ENCODE measurements at places on chromosomes 3 and 15.

DNA sequence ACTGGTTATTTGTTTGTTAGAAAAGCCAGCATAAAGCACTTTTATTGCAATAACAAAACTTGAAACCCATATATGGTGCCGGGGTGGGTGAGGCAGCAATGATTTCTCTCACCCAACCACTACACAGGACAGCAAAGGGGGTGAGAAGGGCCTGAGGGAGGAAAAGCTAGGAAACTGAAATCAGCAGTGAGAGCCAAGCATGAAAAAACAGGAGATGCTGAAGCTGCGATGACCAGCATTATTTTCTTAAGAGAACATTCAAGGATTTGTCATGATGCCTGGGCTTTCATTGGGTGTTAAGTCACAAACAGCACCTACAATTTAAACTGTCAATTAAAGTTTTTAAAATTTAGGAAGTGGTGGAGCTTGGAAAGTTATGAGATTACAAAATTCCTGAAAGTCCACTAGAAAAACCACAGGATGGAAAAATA lies 11.9 kb upstream of the TM4SF4 start:
- no peak for DNase-seq

DNA sequence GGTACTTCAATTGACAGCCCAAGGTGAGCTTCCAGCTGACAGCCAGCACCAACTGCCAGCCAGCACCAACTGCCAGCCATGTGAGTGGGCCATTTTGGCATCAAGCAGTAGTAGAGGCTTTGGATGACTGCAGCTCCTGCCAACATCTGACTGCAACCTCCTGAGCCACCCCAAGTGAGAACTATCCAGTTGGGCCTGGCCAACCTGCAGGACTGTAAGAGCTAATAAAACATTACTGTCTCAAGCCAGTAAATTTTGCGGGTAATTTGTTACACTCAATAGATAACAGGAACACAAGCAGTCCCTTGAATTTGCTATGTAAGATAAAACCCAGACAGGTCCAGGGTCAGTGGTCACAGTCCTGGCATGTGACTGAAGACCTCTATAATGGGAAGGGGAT lies 29.7 kb downstream of the EPHB1 start:
- no peak for DNase-seq

GRCh38 chr3:160376681-160377080 lies 22.3 kb downstream of the IFT80 start:
- no peak for DNase-seq

- no peak for DNase-seq
Measured at GRCh38 chr3:55923626-55924025, 436.5 kb upstream of the WNT5A start.

DNA sequence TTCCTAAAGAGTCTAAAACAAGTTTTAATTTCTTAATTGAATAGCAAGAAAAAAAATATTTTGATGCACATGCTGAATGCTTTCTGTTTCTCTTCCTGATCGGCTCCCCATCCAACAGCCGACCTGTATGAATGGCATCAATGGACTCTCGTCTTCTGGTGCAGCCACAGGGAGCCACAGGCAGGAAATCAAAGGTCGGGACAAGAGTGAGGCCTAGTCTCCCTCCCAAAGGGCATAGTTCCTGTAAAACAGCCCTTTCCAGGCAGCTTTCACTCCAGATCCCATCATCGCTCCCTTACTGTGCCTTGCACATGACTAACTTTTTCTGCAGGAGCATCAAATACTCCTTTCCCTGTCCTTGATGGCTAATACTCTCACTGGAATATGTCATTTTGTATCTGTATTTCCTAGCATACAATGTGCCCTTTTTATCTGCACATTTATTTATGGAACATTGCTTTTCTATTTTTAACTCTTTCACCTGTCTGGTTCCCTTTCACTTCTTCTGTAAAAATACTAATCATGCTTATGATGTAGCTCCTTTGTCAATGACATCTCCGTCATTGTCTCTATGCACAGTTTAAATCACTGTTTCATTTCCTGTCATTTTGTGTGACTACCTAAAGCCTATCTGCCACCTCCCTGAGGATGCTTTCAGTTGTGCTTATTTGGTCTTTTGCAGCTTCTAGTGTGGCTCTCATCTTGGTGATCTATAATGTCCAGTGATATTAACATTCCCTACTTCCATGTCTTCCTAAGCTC lies 326.2 kb downstream of the CTNNB1 start:
- DNase-seq = no peak

DNA sequence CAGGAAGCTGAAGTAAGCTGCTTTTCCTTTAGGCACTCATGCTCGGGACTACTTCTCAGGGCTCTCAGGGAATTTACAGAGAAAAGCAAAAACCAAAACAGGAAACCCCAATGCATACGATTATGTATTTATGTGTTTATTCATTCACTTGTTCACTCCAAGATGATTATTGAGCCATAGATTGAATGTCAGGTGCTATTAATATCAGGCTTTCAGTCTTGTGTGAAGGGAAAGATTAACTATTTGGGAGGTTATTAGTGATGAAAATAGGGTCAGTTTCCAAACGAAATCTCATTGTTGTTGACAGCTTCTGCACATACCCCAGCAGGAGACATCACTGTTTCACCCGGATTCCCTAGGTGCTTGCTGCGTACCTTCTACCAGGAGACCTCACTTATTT lies 135.8 kb downstream of the NEK11 start:
- no peak for DNase-seq

GRCh38 chr3:107258300-107258699 lies 118.9 kb upstream of the CCDC54 start:
- no peak for DNase-seq

DNA sequence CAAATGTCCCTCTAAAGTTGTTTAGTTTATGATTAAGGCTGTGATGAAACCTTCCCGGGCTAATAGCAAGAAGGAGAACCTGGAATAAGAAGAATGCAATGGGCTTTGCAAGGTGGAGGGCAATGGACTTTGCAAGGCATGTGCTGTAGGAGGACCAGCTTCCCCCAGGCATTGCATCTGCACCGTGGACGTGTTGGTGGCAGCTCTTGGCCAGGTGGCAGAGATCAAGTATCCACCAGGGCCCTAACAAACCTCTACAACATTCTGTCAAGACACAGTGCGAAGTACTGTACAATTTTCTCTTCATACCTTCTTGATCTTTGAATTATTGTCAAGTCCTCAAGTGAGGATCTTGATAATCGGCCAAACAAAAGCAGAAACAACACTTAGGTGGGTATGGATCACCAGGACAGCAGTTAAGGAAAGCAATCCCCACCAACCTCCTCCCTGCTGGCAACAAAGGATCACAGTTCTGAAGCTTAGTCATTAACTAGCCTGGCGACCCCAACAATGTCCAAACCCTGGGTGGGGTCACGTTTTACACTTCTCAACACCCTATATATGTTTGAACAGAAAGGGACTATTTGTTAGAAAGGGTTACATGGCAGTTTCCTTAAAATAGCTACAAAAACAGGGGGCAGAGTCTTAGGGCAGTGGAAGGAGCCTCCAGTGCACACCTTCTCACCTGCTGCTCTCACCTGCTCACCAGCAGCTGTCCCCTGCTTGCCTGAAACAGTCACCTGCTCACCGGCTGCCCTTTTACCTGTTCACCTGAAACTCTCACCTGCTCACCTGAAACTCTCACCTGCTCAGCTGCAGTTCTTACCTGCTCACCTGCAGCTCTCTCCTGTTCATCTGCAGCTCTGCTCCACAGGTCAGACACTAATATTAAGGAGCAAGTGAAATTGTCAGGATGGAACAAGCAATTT lies 137.9 kb upstream of the LIPC start:
- DNase-seq = no peak

GRCh38 chr15:40274350-40275274 lies 8.3 kb downstream of the ANKRD63 start:
- DNase-seq = peak; percentile 61

DNA sequence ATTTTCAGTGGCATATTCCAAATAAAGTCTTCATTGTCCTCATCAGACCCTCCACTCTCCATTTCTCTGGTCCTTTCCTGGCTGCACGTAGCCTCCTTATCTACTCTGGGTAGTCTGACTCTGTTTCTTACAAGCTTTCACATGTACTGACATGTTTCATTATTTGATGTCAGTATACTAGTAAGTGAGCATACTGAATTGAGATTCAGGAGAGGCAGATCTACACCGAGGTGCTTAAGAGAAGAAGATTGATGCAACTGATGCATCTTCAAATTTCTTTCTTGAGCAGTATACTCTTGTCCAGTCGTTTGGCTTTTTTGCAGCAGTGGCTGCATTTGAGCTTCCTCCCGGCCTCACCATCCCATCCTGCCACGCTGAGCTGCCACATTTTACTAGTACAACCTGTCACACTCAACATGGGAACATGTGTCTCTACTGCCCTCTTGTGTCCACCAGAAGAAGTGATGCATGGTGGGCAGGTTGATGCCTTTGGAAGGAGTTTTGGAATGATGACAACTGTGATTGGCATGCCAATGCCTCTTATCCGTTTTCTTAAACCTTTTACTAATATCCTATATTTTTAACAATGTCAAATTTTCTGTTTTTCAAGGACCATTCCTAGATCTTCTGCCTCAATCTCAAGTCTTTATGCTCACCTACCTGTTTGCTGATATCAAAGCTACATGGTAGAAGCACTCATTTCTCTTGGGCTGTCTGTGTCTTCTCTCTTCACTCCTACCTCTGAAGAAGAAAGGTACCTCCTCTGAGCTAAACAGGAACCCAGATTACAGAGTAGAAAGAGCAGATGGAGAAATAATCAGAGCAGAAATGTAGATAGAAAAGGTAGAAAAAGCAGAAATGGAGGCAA lies 38.7 kb downstream of the GUCA1C start:
- DNase-seq = peak; percentile 36

Measured in HFF-Myc (cell line).